Omental fat pad (tissue), 4 donors: ENCODE measurements at places on chromosomes 13 and 19. TPM values are rescaled to one million over a fixed set of nuclear protein-coding genes. Genes with fewer than 3 reads are reported as not detected.

DNA sequence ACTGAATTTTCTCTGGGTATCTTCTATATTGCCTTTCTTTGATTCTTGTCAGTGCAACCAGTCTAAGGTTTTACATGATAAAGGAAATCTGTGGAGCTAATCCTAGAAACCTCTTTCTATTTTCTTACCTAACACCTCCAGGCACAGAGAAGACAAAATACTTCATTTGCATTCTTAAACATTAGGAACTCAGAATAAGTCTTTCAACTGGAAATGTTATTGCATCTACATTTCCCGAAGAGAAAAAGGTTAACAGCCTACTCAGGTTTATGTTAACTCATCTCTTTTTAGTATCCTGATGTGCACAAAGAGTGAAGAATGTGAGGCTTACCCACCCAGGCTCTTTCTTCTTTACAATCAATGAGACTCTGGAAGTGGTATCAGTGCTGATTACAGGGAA, 106.7 kb downstream of the PCCA start:
- no peak for DNase-seq

GRCh38 chr19:41309180-41310032, 566 bp upstream of the CCDC97 start:
- no peak for DNase-seq

GRCh38 chr19:3980353-3981251, 4.7 kb downstream of the EEF2 start:
- no peak for DNase-seq

DNA sequence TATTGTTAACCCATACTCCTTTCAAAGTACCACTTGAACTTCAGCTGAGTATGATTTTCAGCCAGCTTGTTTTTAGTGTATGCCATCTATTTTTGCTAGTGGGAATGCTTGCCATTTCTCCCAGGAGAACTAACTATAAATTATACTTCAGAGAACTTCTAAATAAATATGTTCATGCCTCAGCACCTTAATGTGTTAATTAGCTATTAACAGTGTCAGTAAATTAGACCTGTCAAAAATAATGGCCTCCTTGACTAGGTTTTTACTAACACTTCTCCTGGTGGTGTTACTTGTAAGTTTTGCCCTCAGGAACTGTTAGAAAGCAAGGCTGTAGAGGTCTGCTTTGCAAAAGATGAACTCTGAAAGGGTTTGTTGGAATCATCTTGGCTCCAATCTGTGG, 4.5 kb downstream of the CLDN10 start:
- no peak for DNase-seq

GRCh38 chr19:51607077-51607476, 23.1 kb downstream of the SIGLEC5 start:
- DNase-seq: no peak

DNA sequence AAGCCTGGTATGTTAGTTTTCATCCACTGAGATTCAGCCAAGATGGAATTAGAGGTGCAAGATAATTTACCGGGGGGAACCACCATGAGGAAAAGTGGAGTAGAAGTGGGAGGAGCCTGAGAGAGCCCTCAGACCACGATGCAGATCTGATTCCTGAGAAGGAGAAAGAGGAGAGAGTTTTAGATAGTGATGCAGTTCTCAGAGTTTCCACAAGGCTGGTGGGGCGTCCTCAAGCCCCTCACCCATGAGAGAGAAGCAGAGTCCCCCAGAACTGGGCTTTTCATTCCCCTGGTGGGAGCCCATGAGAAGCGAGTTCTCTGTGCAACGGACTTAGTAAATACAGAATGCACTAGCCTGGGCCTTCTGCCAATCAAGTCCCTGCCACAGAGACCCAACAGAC, 18.1 kb downstream of the CEACAM5 start:
- no peak for DNase-seq

DNA sequence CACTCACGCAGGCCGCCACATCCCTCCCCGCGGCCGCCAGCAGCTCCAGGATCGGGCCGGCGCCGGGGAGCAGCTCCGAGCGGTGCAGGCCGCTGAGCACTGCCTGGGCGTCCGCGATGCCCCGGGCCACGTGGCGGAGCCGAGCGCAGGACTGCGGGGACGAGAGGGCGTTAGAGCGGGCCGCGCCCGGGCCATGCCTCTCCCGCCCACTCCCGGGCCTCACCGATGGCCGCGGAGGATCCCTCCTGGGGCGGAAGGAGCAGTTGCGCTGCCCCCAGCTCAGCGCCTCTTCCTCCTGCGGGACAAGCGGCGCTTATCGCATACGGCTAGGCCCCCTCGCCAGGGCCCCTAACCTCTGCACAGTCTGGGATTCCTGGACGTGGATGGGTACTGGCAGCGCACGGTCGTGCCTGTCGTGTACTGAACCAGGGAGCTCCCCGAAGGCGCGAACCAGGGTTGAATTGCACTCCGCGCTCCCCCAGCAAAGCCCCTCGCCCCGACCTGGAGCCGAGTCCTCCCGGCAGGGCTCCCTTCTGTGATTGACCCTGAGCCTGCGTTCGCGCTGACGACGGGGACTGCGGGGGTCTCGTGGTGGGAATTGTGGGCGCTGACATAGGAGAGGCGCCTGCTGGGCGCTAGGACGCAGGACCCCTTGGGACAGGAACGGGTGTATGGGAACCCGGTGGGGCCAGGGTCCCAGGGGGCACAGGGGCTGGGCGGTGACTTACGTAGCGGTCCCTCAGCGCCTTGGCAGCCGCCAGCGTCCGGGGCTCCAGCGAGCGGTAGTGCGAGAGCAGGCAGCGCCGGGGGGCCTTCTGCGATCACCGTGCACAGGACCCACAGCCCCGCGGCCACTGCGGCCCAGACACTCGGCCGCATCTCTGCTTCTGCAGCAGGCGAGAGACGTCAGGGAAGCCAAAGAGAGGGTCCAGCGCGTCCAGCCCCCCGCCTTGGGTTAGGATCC, 673 bp downstream of the IFNL4 start:
- DNase-seq: no peak

Gene POU4F1
- not detected for total RNA-seq

GRCh38 chr19:21970466-21970865, 40.3 kb downstream of the ZNF208 start:
- DNase-seq: no peak

DNA sequence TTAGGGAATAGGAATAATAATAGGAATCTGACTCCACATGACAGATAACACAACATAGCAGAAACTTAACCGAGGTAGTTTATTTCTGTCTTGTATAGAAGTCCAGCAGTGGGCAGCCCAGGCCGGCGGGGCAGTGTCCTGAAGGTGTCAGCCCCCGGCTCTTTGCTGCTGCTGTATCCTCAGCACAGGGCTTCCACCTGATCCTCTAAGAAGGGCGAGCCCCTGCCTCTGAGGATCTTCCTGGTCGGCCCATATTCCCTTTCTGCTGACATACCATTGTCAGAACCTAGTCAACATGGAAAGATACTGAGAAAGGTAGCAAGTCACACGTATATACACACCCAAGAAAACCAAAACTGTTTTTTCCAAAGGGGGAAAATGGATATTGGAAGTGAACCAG, 56.2 kb upstream of the GPR183 start:
- DNase-seq: no peak

DNA sequence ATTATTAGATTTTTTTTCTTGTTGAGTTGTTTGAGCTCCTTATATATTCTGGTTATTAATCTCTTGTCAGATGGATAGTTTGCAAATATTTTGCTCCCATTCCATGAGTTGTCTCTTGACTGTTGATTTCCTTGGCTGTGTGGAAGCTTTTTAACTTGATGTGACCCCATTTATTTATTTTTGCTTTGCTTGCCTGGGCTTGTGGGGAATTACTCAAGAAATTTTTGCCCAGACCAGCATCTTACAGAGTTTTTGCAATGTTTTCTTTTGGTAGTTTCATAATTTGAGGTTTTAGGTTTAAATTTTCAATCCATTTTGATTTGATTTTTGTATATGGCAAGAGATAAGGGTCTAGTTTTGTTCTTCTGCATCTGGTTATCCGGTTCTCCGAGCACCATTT, 124.7 kb downstream of the PCCA start:
- no peak for DNase-seq

GRCh38 chr13:30870049-30870884, 35.8 kb upstream of the MEDAG start:
- peak; percentile 71 for DNase-seq

Gene CD177
- total RNA-seq: 2.7 TPM

Gene PRSS57
- total RNA-seq: not detected

DNA sequence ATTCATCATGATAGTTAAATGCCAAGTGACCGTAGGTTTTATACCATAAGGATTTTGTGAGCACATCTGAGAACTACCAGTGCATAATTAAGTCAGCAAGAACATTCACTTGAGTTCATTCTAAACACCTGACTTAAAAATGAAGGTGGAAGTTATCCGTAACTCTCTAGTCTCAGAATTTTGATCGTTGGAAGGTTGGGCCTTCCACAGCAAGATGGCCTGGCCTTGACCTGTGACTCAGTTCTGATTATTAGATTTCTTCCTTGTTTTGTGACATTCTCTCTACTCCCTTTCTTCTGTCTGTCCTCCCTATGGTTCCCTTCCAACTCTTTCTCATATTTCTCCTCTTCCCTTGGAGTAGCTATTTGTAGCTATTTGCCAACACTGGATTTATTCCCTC, 20.0 kb upstream of the WDFY2 start:
- no peak for DNase-seq

Gene ZNF446
- 8.9 TPM for total RNA-seq

GRCh38 chr13:111034811-111035210, 80.3 kb upstream of the ARHGEF7 start:
- DNase-seq: no peak

Gene CEACAM7
- total RNA-seq: not detected

GRCh38 chr13:65917731-65918130, 1312.4 kb downstream of the PCDH9 start:
- no peak for DNase-seq

DNA sequence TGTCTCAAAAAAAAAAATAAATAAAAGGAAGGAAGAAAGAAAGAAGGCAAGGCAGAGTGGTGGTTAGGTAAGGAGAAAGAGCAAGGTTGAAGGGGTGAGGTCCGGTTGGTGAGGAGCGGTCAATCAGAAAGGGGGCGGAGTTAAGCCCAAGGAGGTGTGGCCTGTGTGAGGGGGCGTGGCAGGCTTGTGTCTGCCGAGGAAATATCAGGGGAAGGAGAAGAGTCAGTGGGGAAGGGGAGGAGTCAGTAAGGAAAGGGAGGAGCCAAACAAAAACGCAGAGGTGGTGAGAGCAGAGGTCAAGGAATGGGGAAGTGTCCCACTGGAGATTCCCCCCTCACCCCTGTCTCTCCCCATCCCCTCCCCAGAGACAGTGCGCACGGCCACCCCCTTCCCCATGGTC, 5.9 kb downstream of the CACNG7 start:
- DNase-seq: no peak

DNA sequence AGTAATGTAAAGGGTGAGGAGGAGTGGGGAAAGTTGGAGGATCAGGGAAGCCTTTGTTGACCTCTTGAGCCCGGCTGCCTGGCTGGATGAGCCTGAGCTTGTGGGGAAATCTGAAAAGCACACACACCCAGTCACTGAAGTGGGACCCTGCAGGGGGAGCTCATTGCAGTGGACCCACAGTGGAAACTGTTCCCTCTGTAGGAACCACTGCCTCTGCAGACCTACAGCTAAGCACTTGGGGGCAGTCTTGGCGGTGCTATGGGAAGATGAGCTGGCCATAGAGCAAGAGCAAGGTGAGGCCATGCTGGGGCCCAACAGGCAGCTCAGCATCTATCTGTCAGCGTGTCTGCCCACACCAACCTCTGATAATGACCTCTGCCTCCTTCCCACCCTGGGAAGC, 294.8 kb downstream of the TSHZ3 start:
- DNase-seq: no peak

- no peak for DNase-seq
Measured at GRCh38 chr13:79447141-79447540, 33.8 kb upstream of the NDFIP2 start.

Gene ZNF439
- 2.2 TPM for total RNA-seq

DNA sequence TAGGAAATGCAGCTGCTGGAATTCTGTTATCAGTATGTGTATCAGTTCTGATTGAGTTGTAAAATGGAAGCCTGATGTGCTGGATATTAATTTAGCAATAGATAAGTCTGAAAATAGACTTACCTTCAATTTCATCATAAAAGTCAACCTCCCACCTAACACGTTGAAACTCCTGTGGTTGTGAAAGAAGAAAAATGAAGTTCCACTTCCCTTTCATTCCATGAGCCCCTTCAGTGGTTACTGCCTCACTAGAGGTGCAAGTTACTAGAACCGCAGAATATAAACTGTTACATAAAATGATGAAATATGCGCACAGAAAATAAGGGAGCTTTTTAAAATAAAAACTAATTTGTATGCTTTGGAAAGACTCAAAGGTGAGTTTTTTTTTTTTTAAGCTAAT, 249.2 kb downstream of the SHISA2 start:
- DNase-seq: no peak

Gene PRR19
- 0.72 TPM for total RNA-seq

DNA sequence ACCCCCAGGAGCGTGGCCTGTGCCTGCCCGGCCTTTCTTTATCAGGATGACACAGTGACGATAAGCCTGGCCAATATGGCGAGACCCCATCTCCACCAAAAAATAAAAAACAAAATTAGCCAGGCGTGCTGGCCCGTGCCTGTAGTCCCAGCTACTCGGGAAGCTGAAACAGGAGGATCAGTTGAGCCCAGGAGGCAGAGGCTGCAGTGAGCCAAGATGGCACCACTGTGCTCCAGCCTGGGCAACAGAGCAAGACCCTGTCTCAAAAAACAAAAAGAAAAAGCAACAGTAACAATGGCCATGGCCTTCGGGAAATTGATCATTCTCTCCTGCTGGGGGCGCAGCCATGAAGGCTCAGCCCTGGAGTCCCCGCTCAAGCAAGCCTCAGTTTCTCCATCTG, 11.1 kb downstream of the PEX11G start:
- no peak for DNase-seq

GRCh38 chr13:76944456-76944855, 3.9 kb upstream of the ACOD1 start:
- DNase-seq: no peak

GRCh38 chr13:53250272-53250875, 221.8 kb downstream of the OLFM4 start:
- DNase-seq: no peak

- no peak for DNase-seq
Measured at GRCh38 chr13:40756042-40756441, 14.9 kb downstream of the MRPS31 start.

Gene ATP1A3
- 0.13 TPM for total RNA-seq

DNA sequence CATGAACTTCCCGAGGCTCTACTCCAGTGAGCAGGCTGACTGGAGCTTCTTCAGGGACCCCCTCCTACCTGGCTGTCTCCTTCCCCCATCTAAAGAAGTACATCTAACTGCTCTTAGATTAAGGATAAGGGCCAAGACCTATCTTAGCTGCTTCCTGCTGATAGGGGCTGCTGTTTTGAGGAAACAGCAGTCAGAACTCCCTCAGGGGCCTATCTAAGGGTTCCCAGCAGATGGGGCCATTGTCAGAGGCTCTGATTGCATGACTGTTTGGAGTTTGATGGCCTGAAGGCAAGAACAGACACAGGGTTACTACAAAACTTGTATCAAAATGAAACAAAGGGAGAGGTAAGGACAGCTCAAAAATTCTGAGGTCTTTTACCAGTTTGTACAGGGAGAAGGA, 2636.9 kb upstream of the PCDH20 start:
- DNase-seq: no peak

Gene ZNF154
- total RNA-seq: 1.4 TPM
